ENCODE measurements at places on chromosomes 2 and 18.

DNA sequence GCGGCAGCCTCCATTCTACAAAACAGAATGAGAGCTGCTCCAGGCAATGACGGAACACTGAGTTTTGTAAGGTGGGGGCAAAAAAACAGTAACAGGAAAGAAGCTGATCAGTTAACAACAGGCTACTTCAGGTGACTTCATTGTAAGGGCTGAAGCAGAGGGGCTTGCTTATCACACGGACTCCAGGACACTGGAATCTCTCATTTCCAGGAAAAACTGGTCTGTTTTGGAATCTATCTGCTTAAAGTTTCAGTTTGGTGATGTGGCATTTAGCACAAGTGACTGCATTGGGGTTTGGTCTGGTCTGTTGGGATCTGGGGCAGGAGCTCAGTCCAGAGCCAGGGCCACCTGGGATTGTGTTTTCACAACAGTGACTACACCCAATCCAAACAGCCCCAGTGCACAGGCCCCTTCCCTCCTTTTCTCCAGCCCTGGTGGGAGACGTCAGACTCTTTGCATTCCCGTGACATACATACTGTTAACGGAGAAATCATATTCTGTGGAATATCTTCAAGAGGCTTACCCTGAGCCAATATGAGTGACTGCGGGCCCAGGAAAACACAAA, 14.1 kb downstream of the AMER3 start:
- DNase-seq: no peak

- no peak for DNase-seq
Measured at GRCh38 chr2:185984670-185985069, 246.1 kb downstream of the FSIP2 start.

GRCh38 chr2:31802711-31803110, 208.1 kb downstream of the MEMO1 start:
- DNase-seq: no peak

GRCh38 chr2:75998451-75998850, 287.7 kb upstream of the GCFC2 start:
- no peak for DNase-seq

DNA sequence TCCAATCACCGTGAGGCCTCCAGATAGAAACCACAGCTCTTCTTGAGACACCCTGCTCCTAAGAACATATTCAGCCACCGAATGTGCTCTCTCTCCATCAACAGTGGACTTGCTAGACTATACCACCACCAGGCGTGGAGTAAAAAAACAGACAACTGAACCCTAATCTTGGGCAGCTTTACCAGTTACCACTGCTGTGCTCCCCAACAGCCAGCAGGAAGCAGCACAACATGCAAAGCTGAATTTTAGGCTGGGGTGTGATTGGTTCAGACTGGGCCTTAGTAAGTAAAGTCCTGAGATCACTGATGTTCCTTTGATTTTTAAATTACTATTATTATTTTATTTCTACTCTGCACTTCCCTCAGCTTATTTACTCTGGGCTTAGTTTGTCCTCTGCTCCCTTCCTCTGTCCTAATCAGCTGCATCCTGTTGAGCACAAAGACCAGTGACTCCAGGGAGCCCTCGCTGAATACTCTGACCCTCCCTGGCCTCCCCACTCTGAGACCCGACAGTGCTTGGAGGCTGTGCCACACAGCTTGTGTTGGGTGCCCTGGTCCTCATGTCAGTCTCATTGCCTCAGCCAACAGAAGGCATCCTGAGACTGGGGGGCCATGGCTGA, 21.9 kb downstream of the MRPL35 start:
- peak; percentile 44 for DNase-seq
